ENCODE measurements at places on chromosomes 12 and 14. TPM values are rescaled to one million over a fixed set of nuclear protein-coding genes. Genes with fewer than 3 reads are reported as not detected.

DNA sequence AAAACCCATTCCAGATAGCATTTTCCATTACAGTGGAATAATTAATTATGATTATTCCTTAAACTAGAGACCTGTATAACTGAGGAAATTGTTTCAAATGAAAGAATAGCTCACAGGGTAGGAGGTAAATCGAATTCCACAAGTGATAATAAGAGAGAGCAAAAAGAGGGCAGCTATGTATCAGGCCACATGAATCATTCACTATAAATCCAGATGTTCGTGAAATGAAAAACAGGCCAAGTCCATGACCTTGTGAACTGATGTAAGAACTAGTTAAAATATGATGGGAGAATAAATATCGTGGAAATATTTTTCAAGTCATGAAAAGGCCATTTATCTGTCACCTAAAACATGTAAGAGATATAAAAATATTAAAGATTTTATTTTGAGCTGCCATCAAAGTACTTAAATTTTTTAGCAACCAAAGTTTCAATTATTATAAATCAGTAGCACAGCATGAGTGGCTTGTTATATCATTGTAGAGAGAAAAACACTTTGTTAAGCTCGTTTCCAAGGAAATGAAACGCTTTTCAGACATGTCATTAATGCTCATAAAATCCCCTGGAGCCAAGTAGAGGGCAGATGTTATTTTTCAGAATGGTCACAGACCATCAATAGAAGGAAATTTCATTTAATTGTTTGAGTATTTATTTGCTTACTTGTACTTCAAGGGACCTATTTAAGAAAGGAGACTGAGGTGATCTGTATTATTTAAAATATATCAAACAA lies 120.6 kb upstream of the CDKN3 start:
- H3K36me3 ChIP-seq: no peaks in the 10 kb centered on the region
- H3K27me3 ChIP-seq: no peaks in the 10 kb centered on the region
- H3K27ac ChIP-seq: peak overlapping the region; percentile 10
- DNase-seq: no peak
- H3K4me3 ChIP-seq: no peak overlapping the region

DNA sequence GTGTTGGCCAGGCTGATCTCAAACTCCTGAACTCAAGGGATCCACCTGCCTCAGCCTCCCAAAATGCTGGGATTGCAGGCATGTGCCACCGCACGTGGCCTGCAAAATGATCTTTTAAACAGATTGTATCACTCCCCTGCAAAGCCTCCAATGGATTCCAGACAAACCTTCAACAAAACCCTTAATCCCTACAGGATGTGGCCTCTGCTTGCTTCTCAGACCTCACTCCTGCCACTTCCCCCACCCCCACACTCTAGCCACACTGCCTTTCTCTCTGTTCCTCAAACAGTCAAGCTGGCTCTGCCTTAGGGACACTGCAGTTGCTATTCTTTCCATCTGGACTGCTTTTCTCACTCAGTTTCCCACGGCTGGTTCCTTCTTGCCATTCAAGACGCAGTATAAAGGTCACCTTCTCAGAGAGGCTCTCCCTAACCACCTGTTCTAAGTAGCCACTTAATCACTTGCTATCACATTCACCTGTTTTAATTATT lies 47.3 kb upstream of the TMED10 start:
- no peaks in the 10 kb centered on the region for H3K27me3 ChIP-seq
- H3K36me3 ChIP-seq: no peaks in the 10 kb centered on the region
- peaks cover 4% of the 10 kb centered on the region for H3K4me1 ChIP-seq
- peak; percentile 30 for DNase-seq
- H3K27ac ChIP-seq: no peak overlapping the region

DNA sequence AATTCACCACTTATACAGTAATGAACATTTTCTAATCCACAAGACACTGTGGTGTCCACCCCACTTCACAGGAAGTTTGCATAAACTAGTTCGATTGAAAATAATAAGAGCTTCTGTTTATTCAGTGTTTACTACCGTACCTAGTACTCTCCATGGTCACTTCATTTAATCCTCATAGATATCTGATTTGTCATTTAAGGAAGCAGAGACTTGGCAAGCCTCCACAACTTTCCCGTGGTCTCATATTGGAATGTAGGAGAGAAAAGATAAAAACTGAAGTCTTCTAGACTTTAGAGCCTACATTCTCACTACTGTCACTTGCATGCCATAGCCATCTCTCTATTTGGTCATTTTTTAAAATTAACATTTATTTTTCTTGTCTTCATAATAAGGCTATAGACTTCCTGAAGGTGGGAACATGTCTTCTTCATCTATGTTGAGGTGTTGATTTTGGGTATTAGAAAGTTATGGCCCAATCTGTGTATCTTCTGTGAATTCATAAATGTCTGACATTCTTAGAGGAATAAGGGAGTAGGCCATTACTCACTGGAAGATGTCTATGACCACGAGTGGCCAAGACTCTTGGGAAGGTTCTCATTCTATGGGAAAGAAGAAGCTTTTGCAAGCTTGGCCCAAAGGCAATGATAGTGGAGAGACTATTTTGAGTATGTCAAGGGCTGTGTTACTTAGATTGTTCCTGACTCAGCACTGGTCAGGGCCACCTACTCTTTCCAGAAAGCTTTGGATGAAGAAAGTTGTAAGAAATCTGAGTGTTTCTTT lies 423.7 kb downstream of the LRIG3 start:
- no peak overlapping the region for H3K27ac ChIP-seq
- no peaks in the 10 kb centered on the region for H3K36me3 ChIP-seq
- no peak for DNase-seq
- no peak overlapping the region for H3K4me3 ChIP-seq

- H3K27ac ChIP-seq: peak overlapping the region; percentile 48
- peaks cover 14% of the 10 kb centered on the region for H3K4me1 ChIP-seq
- H3K27me3 ChIP-seq: no peaks in the 10 kb centered on the region
- H3K4me3 ChIP-seq: no peak overlapping the region
- DNase-seq: peak; percentile 23
These were observed 234.7 kb downstream of the CCDC91 start for GRCh38 chr12:28424965-28425364.

DNA sequence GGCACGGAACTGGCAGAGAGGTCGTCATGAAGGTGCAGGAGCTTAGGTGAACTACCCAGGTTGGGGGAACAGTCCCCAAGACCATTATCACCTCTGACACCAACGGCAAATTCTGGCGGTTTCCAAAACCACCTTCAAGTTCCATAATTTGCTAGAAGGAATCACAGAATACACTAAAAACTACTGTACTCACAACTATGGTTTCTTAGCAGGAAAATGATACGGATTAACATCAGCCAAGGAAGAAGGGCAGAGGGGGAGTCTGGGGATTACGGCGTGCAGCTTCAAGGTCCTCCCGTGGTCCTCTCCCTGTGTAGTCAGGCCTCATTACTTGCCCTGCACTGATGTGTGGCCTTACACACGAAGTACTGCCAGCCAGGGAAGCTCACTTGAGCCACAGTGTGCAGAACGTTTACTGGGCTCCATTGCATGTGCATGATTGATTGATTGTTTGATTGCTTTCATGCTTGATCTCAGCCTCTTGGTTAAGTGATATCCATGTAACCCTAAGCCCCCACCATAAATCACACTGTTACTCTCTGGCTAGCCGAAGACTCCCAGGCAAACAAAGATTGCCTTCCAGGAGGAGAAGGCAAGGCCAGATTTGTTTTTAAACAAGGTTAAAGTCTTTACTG lies 837 bp upstream of the STX2 start:
- peak overlapping the region; percentile 90 for H3K4me3 ChIP-seq
- no peak for DNase-seq
- no peaks in the 10 kb centered on the region for H3K27me3 ChIP-seq
- peak overlapping the region; percentile 69 for H3K27ac ChIP-seq
- H3K36me3 ChIP-seq: no peaks in the 10 kb centered on the region

DNA sequence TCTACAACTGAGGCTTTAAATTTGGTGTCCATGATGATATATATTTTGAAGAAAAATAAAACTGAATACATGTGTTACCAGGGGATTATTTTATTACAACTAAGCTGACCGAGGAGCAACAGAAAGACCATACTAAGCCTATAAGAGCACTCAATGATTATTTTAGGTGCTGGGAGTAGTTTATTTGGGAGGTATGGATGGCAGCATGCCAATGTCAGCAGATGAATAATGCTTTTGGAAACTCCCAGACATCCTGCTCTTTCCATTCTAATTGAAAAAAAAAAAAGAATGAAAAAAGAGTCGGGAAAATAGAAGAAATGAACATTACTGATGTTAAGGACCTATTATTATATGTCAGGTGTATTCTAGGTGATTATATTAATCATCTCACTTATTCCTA lies 441.2 kb downstream of the BTG1 start:
- H3K4me1 ChIP-seq: no peaks in the 10 kb centered on the region
- no peak for DNase-seq
- no peaks in the 10 kb centered on the region for H3K36me3 ChIP-seq
- no peak overlapping the region for H3K27ac ChIP-seq
- no peak overlapping the region for H3K4me3 ChIP-seq
- no peaks in the 10 kb centered on the region for H3K27me3 ChIP-seq

- H3K4me1 ChIP-seq: no peaks in the 10 kb centered on the region
- no peak overlapping the region for H3K27ac ChIP-seq
- H3K4me3 ChIP-seq: no peak overlapping the region
- no peaks in the 10 kb centered on the region for H3K27me3 ChIP-seq
- no peak for DNase-seq
- H3K36me3 ChIP-seq: no peaks in the 10 kb centered on the region
These were observed 359.9 kb downstream of the NRXN3 start for GRCh38 chr14:78530078-78530477.

DNA sequence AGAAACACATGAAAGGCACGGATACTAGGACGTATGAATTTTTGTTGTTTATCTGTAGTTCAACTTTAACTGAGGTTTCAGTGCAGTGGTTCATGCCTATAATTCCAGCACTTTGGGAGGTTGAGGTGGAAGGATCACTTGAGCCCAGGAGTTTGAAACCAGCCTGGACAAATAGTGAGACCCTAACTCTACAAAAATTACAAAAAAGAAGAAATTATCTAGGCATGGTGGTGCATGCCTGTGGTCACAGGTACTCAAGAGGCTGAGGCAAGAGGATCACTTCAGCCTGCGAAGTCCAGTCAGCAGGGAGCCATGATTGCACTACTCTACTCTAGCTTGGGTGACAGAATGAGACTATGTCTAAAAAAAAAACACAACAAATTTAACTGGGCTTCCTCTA lies 8.0 kb downstream of the KRT6B start:
- no peak overlapping the region for H3K27ac ChIP-seq
- DNase-seq: no peak
- no peak overlapping the region for H3K4me3 ChIP-seq
- H3K4me1 ChIP-seq: peaks cover 5% of the 10 kb centered on the region

DNA sequence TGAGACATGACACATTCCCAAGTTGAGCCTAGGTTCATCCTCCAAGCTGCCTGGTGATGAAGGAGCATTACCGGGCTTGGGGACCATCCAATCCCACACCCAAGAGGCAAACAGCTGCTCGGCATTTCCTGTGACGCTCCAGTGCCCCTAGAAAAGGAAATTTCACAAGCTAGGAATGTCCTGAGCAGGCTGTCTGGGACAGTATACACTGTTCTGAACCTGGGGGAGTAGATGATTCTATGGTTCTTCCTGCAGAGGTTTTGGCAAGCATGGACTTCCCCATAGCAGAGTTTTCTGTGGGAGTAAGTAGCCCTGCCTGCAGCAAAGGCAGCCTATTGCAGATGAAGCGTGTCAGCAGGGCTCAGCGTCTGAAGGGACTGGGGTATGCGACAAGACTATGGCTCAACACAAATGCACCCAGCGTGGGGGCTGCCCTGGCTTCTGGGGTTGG lies 47.4 kb upstream of the SRSF5 start:
- peaks cover 66% of the 10 kb centered on the region for H3K4me1 ChIP-seq
- peak; percentile 50 for DNase-seq
- H3K4me3 ChIP-seq: no peak overlapping the region
- H3K27ac ChIP-seq: peak overlapping the region; percentile 82
- H3K36me3 ChIP-seq: no peaks in the 10 kb centered on the region

The CSRP2 gene
- 22.8 TPM for total RNA-seq

The FLRT2 gene
- 4.7 TPM for total RNA-seq

The SLC5A8 gene
- total RNA-seq: not detected

All from left ventricle myocardium inferior (tissue), 1 donor.